Stimulated activated CD8-positive, alpha-beta memory T cell treated with anti-CD3 and anti-CD28 coated beads, Interleukin-7, amount 100 ng/mL, for 4 hours (primary cell): ENCODE measurements at places on chromosomes 3 and 15.

DNA sequence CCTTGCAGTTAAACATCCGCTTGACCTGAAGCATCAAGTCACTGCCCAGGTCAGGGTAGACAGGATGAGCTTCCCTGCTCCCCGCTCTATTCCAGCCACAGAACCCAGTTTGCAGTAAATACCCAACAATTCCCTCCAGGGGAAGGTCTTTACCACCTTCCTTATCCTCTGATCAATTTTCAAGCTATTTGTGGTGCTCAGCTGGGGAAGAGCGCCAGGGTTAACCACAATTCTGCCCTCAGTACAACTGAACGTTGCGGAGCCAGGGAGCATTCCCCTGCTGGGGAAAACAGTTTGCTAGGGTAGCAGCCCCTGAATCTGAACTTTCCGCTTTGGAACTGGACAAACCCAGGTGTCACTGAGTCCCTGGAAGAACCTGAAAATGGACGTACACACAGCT is 28.5 kb downstream of the RBPMS2 start:
- no peak for DNase-seq

DNA sequence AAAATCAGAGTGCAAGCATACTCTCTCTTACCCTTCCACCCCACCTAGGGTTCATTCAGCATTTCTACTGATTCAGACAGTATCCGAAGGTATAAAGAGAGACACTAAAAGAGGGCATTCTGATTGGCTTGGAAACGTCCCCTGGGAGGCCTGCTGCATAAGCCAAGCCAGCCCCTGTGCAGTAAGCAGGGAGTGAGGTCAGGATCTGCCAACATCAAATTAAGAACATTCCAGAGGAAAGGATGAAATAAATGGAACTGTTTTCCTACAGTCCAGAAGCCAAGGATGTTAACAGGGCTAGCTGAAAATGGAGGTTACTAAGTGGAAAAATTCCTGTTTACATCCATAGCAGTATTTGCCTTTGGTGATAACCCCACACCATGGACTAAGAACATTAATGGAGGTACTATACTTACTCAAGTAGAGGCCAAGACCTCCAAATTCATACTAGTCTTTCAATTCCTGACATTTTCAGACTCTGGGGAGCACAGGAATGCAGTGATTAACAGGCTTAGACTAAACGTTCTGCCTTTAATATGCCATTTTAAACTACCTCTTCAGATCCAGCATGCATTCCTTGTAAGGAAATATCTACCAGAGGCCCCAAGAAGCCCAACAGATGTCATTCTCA is 34.5 kb downstream of the NPTN start:
- DNase-seq: no peak

GRCh38 chr15:69067296-69067695 is 52.8 kb downstream of the NOX5 start:
- no peak for DNase-seq

GRCh38 chr3:140834266-140835037 is 107.2 kb upstream of the SLC25A36 start:
- no peak for DNase-seq

GRCh38 chr15:85477061-85477460 is 96.7 kb downstream of the AKAP13 start:
- DNase-seq: no peak

DNA sequence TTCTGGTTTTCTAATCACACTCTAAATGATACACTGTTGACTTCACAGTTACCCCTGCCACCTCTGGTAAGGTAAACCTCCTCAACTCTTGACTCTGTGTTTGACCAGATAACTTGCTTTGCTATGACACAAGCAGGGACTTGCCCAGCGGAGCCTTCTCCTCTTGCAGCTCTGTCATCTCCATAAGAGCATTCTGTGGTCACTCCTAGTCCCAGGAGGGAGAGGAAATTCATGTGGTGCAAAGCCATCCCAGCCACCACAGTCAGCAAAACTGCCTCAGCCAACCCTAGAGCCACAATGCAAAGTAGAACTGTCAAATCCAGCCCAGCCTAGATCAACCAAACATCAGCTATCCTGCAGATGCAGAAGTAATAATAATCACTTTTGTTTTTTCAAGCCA is 144.7 kb upstream of the GADL1 start:
- no peak for DNase-seq

GRCh38 chr15:92809880-92810361 is 90.2 kb upstream of the CHD2 start:
- no peak for DNase-seq

DNA sequence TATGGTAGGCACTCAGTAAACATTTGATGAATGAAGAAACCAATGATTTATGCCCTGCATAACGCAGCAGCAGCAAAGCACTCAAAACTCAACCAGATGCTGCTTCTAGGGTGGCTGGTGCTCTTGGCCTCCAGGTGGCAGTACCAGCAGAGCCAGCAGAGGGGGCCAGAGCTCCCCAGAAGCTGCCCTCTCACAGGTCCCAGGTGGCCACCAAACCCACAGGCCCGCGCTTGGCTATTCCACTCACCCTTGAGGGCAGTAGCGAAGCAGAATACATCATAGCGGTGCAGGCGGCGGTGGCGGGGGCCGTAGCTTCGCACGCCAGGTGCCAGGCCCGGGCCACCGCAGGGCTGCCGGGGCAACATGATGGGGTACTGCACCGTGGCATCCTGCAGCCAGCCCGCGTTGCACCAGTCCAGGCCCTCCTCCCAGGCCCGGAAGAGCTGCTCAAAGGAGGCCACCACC is 16.6 kb downstream of the HAPLN3 start:
- no peak for DNase-seq

DNA sequence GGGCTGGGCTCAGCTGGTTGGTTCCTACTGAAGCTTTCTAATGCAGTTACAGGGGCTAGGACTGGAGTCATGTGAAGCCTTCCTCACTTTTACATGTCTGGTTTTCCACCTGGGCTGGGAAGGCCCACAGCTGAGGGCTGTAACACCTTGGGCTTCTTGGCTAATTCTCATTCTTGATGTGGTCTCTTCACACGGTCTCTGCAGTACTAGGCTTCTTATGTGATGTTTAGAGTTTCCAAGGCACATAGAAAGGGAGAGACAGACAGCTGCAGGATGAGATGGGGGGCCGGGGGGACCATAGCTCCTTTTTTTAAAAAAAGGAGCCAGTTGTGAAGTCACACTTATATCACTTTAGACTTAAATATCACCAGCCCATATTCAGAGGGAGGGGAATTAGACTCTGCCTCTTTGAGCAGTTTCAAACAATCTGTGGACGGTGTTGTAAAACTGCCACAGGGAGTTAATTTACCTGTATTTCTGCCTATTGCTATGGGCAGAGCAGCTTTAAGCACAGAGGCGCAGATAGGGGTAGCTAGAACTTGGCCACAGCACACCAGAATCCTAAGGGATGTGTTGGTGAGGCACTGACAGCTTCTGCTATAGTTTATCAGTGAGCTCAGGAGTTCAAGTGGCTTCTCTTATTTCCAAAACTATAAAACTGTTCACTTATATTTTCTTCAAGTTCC is 46.7 kb downstream of the NKIRAS1 start:
- no peak for DNase-seq

DNA sequence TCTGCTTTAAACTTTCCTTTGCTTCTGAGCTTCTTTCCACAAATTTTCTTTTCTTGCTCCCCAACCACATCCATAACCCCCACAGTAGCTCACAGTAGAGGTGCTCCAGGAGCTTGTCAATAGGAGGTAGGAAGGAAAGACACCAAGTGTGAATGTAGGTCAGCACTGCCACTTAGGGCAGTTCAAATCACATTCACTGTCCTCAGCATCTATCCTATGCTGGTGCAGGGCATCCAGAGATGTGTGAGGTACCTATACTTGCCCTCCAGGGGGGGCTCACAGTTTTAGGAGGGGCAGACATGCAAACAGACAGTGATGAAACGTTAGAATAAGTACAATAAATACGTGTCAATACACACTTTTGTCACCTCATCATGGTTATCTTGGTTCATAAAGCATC is 1.5 kb upstream of the SPSB4 start:
- no peak for DNase-seq

- DNase-seq: no peak
Measured at GRCh38 chr3:59320080-59320479, 270.3 kb upstream of the CFAP20DC start.

DNA sequence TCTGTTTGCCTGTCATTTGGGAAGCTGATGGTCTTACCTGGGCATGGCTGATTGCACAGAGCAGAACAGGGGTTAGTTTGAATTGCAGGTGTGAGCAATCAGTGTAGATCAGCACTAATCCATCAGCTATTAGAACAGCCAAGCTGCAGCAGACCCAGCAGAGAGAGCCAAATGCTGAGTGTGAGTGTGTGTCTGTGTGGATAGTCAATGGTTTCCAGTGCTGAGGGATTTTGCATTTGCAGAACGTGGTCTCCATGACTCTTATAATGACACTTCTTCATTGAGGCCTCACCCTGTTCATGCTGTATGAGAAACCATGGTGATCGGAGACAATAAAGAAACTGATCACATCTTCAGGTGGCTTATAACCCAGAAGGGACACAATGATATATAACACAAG is 312.1 kb downstream of the SOX2 start:
- DNase-seq: no peak

DNA sequence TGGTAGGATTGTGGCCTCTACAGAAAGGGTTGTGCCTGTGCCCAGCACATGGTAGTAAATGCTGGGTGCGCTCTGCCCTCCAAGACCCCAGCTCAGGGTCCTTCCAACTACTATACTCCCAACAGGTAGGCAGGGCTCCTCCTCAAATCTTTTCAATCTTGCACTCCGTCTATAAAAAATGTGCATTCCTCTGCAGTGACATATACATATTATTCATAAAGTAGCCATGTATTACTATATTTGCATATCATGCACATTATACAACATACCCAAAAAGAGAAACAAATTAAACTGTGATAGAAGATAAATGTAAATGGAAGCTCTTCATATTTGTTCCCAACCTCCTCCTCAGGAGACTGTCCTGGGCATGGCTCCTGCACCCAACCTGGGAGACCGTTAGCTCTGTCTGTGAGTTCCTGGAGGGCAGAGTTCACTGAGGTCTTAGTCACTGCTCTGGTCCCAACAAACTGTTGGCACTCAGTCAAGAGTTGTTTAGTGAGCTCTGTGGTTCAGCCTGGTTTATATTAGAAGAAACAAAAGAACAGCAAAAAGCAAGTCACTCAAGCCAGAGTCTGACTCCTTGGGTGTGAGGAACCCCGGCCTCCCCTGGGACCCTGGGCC is 47.7 kb upstream of the GRIP2 start:
- DNase-seq: no peak

- DNase-seq: no peak
Measured at GRCh38 chr3:195095035-195095703, 175.8 kb downstream of the XXYLT1 start.

DNA sequence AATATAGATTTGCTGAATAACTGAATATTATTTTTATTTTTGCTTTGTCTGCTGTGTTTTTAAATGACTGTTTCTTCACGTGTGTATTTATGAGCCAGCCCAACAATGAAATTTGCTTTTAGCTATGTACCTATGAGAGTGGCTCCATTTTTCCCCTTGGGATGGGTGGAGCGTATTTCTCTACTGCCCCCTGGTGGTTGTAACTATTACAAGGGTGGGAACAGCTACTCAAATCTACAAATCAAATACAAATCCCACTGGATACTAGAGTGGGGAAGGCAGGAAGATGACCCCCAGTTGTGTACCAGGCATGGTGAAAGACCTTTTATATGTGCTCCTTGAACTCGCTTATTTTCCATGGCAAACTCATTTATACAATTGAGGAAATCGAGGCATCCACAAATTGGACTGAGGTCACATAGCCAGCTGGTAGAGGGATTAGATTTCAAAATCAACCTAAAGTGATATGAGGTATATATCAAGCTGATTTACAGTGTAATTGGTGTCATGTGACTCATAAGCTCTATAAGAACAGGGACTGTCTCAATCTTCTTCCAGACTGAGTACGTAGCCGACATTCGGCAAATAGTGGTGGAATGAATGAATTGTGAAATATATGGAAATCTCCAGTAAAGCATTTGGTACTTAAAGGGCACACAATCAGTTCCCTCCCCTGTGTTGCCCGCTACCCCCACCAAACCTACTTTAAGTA is 69.5 kb upstream of the VEPH1 start:
- DNase-seq: no peak

DNA sequence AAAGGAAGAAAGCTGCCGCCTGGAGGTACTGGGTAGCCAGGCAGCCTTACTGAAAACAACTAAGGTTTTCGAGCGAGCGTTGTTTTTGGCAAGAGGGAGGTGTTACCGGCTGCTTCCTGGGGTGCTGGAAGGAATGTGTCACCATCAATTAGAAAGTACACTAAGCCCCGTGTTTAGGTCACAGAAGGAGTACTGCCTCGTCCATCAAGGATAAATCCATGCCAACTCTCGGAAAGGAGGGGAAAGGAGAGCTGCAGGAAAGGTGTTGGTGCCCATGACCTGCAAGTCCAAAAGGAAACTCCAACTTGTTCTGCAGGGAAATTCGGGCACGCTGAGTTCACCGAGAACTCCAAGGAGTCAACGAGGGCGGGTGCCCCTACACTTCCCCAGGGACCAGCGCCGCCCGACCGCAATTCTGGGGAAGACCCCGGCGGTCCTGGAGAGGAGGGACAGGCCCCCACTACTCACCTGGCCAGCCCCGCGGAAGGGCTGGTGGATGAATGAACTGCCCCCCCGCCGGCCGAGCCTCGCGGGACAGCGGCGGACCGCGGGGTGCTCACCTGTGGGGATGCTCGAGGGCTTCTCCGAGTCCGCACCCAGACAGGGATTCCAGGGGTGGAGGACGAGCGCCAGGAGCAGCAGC is 542 bp downstream of the PLOD2 start:
- no peak for DNase-seq

DNA sequence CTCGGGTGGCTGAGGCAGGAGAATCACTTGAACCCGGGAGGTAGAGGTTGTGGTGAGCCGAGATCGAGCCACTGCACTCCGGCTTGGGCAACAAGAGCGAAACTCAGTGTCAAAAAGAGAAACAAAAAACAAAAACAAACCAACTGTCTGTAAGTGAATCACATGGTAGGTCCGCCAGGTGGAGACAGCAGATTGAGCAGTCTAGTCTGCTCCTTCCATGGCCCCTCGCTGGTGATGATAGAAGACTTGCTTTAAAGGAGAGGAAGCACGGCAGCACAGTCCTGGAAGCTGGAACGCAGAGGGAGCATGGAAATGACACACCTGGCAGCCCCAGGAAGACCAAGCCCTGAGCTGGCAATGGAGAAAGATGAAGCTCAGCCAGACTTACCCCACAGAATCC is 31.4 kb upstream of the MGLL start:
- no peak for DNase-seq

GRCh38 chr3:81823086-81823485 is 61.6 kb upstream of the GBE1 start:
- DNase-seq: no peak

GRCh38 chr3:43290956-43291355 is 4.6 kb downstream of the SNRK start:
- DNase-seq: no peak

DNA sequence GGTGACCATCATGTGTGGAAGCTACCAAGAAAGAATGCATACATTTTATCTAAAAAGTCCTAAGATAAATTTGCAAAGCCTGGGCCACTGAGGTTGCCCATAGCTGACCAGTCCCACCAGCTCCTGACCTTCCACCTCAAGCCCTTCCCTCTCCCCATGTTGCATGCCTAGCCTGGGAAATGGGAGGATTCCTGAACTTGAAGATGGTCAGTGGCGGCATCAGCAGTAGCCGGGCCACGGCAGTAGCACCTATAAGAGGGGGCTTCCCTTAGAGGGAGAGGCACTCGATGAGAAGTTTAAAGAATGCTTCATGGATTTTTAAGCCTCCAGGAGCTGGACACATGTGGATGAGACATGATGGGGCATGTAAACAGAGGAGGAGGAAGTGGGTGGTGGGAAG is 172.1 kb downstream of the KLF13 start:
- DNase-seq: no peak

GRCh38 chr15:96119734-96120133 is 210.8 kb upstream of the NR2F2 start:
- DNase-seq: no peak

GRCh38 chr15:62083194-62084154 is 16.7 kb downstream of the C2CD4A start:
- no peak for DNase-seq
